ENCODE measurements at places on chromosomes 13 and 19. TPM values are rescaled to one million over a fixed set of nuclear protein-coding genes. Genes with fewer than 3 reads are reported as not detected.
A peak's percentile ranks its signal among the peaks of the same experiment; 100 is the strongest.

The ZNF835 gene
- total RNA-seq = not detected

GRCh38 chr13:60066226-60066625 lies 97.5 kb downstream of the DIAPH3 start:
- DNase-seq = no peak

DNA sequence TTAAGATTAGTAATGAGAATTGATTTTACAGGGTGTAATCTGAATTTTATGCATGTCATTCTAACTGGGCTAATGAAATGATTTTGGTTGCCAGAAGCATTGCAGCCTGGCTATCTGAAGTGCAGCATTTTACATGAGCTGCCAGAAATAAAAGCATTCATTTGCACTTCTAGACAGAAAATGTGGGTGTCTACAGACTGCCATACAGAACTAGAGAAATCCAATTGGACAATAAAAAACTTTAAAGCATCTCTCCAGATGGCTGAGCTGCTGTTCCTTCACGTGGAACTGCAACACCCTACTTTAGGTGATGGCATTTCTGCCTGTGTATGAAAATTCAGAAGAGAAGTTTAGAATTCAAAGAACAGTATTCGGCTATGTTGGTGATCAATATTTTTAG lies 450.1 kb upstream of the SLITRK1 start:
- DNase-seq = no peak

The CRB3 gene
- total RNA-seq = 0.44 TPM

DNA sequence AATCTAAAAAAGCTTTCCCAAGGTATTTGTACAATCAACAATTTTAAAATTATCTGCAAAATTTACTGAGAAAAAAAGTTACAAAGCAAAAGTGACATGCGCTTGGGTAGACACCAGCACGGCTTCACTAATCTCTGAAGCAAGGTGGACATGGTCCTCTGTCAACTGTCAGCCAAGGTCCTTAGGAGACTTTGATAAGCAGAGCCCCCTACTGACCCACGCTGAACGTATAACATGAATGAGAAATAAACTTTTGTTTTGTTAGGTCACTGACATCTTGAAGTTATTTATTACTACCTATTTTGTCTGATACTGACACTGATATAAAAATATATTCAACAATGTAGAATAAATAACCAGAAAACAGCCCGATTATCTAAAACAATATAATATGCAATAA lies 100.7 kb upstream of the OBI1 start:
- no peak for DNase-seq

DNA sequence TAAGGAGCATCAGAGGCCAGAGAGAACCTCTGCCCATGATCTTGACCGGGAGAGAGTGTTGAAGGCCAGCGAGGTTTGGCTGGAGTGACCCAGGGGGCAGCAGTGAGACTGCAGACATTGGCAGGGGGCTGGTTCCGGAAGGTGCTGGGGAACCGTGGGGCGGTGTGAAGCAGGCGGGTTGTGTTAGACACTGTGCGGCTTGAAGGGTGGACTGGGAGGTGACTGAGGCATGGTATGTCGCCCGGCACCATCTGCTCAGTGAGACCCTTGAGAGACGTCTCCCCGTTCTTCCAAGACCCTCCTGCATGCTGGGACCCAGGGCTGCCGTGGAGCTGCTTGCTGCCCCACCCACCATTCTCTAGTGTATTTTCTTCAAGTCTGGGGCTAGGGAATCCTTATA lies 24.6 kb downstream of the CARM1 start:
- DNase-seq = no peak

DNA sequence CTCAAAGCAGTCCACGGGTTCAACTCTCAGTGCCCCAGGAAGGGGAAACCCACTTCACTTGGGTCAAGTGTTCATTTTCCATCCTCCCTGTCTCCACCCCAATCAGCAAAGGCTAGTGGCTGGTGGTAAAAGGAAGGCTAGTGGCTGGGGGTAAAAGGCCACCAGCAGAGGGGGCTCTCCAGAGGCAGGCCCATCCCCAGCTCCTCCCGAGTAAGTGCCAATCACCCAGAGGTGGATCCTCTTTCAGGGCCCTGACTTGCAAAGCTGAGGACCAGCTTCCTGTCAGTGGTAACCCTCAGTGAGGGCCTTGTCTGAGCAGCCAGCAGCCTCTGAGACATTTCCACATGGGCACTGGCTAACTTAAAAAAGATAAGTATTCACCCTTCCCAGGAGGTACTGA lies 22.0 kb upstream of the TPT1 start:
- DNase-seq = no peak

DNA sequence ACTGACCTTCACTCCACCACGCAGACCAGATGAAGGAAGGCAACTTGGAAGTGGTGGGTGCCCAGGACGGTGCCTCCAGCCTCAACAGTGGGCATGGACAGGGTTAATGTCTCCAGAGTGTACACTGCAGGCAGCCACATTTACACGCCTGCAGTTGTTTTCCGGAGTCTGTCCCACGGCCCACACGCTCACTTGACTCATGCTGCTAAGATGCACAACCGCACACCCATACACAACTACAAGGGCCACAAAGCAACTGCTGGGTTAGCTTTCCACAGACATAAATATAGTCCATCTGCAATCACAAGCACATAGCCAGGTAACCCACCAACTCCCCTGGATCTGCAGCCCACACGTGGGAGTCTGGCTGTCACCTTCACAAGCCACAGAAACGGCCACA lies 12.6 kb upstream of the AXL start:
- DNase-seq = no peak

The C3 gene
- not detected for total RNA-seq

DNA sequence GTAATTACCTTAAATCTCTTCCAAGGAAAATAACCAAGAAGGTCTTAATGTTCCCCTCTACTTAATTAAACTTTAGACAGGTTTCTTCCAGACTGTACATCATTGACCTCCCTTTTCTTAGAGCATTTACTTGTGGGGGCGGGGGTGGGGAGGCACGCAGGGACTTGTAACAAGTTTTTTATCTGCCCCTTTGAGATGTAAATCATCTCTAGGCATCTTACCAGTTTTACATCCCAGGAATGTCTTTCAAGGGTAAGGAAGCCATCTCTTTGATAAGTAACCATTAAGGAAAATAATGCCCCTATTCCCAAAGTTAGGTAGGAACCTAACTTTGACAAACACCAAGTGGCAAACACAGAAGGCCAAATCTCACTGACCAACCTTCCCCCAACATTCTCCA lies 528.6 kb downstream of the SUCLA2 start:
- DNase-seq = no peak

The GNG8 gene
- total RNA-seq = not detected

DNA sequence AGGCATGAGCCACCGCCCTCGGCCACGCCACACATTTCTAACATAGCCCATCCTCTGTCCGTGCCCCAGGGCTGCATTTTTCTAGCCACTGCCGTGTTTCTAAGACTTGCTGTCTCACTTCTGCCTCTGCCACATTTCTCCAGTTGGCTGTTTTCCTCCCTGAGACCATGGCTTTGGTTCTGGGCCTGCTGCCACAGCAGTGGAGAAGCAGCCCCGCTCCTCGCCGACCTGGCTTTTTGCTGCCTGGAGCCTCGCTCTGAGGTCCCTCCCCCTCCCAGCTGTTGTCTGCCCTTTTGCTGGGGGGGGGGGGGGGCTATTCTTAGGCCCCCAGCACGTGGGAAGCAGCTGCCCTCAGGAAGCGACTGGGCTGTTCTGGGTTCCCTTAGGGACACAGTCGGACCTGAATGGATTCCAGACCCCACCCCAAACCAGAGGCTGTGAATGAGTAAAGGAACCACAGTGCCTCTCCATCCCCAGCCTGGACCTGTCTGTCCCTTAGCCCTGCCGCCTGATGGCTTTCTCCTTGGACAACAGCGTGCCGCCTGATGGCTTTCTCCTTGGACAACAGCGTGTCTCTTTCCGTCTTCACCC lies 3.3 kb downstream of the GYS1 start:
- DNase-seq = no peak

GRCh38 chr19:49507803-49508494 lies 4.5 kb upstream of the FCGRT start:
- DNase-seq = no peak

- no peak for DNase-seq
Measured at GRCh38 chr19:18762125-18763023, 28.7 kb downstream of the COMP start.

GRCh38 chr13:59345311-59345710 lies 818.4 kb downstream of the DIAPH3 start:
- DNase-seq = no peak

The SBK2 gene
- total RNA-seq = 0.69 TPM

DNA sequence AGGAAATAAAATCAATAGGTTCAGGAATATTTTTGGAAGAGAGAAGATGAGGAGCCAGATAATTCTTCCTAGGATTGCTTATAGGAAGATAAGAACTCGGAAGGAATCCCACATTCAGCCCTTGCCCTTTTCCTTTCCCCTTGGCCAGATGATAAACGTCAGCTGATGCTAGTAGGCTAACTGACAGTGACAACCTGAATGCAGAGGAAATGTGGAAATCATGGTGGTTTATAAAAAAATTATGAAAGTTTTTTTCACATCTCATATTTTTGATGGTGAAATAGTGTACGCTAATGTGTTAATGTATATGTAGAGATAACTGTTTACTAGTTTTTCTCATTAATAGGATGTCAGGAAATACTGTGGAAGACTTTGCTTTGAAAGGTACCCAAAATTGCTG lies 56.9 kb downstream of the EDNRB start:
- DNase-seq = no peak

The GDF15 gene
- total RNA-seq = 1.3 TPM

DNA sequence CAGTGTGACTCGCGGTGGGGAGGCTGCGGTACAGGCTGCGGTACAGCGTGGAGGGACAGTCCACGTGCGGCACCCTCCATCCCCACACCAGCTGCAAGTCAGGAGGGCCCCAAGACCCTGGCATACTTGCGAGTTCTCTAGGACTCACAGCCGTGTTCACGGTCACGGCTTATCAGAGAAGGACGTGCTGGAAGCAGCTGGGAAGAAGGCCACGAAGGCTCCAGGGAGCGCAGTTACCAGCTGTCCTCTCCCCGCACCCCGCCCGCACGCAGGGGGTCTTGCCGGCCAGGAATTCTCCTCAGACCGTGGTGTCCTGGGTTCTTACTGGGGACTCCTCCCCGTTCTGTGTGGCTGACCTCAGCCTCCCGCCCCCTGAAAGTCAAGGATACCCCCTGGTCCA lies 6.2 kb downstream of the ZNF444 start:
- DNase-seq = no peak

DNA sequence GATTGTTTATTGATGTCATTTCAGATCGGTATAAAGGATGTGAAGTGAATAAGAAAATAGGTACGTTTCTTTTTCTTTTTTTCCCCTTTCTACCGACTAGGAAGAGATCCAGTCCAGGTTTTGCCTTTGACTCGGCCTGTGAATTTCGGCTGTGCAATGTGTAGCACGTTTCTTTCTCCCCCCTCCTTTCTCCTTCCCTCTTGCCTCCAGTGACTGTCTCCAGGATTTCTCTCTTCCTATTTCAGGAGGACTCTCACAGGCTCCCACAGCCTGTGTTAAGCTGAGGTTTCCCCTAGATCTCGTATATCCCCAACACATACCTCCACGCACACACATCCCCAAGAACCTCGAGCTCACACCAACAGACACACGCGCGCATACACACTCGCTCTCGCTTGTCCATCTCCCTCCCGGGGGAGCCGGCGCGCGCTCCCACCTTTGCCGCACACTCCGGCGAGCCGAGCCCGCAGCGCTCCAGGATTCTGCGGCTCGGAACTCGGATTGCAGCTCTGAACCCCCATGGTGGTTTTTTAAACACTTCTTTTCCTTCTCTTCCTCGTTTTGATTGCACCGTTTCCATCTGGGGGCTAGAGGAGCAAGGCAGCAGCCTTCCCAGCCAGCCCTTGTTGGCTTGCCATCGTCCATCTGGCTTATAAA lies at the start of gene GPC6:
TSS of gene GPC6 (plus strand) at position 185 of the 657 bp plus-strand sequence.
- DNase-seq = peak; percentile 60

DNA sequence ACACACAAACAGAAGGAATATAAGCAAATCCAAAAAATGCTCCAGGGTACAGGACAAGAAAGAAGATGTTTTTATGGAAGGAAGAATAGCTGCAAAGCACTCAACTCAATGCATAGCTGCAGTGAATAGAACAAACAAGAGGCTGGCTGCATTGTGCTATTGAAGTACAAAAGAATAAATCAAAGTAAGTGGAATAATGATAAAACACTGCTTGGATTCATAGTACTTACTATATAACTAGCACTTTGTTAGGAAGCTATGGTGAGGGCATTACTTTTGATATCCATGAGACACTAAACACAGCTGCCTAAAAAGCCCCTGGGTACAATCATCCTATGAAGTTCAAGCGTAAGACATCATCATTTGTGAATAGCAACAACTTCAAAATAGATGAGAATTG lies 350.1 kb downstream of the PCDH9 start:
- no peak for DNase-seq

- no peak for DNase-seq
Measured at GRCh38 chr19:13987101-13987890, 18.8 kb downstream of the RFX1 start.

- DNase-seq = no peak
Measured at GRCh38 chr19:3193256-3194105, 7.8 kb downstream of the NCLN start.

DNA sequence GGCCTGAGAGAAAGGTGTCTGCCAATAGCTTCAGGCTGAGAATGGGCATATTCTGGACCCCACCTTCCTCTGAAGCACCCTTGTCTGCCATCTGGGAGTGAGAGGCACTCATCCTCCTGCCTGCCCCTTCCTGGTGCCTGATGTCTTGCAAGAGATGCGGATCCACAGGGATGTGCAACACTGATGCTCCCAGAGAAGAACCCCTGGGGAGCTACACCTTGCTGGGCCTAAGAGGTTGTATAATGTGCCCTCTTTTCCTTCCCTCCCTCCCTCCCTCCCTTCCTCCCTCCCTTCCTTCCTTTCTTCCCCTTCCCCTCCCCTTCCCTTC lies 34.6 kb downstream of the ADPRHL1 start:
- no peak for DNase-seq

DNA sequence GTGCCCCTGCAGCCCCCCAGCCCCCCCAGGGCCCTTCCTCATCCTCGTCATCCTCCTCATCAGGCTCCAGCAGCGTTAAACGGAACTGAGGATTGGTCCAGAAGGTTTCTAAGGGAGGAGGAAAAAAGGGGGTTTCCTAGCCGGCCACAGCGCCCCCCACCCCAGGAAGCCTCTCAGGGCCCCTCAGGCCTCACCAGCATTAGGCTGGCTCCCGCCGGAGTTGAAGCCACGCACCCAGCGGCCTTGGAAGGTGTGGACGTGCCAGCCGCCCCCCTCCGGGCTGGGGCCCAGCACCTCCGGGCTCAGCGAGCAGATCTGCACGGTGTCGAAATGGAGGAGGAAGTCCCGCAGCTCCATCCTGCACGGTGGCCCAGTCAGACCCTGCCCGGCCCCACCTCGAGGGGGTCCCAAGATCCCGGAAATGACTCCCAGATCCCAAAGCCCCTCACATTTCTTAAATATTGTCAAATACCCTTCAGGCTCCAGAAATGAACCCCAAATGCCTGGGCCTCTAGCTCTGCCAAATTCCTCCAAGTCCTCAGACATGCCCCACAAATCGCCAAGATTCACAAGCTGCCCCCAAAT lies 6.9 kb downstream of the CAPN12 start:
- DNase-seq = no peak

The ACER1 gene
- not detected for total RNA-seq

- peak; percentile 51 for DNase-seq
Measured at GRCh38 chr19:632579-633067, 714 bp downstream of the POLRMT start.
